Spleen (tissue), 13 donors: ENCODE measurements at places on chromosomes 5 and 9.

- no peak for DNase-seq
Observed at GRCh38 chr9:124621371-124622328, 114.5 kb upstream of the NR5A1 start.

- DNase-seq = peak; percentile 6
Observed at GRCh38 chr9:129310666-129311350, 132.7 kb upstream of the IER5L start.

DNA sequence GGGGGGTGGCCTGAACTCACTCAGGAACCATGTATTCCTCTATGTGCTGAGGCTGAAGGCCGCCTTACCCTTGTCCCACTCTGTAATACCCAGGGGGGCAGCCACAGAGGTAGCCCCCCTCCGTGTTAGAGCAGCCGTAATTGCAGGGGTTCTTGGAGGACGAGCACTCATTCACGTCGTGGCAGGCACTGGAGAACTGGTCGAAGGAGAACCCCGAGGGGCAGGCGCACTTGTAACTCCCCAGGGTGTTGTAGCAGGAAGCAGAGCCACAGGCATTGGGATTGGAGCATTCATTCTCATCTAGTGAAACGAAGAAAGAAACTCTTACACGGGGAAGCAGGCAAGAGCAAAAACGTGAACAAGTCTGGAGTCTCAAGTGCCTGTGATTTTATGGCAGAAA is 179.8 kb downstream of the SLC12A2 start:
- no peak for DNase-seq

- DNase-seq = no peak
Observed at GRCh38 chr5:180777475-180777874, 25.1 kb downstream of the MGAT1 start.

DNA sequence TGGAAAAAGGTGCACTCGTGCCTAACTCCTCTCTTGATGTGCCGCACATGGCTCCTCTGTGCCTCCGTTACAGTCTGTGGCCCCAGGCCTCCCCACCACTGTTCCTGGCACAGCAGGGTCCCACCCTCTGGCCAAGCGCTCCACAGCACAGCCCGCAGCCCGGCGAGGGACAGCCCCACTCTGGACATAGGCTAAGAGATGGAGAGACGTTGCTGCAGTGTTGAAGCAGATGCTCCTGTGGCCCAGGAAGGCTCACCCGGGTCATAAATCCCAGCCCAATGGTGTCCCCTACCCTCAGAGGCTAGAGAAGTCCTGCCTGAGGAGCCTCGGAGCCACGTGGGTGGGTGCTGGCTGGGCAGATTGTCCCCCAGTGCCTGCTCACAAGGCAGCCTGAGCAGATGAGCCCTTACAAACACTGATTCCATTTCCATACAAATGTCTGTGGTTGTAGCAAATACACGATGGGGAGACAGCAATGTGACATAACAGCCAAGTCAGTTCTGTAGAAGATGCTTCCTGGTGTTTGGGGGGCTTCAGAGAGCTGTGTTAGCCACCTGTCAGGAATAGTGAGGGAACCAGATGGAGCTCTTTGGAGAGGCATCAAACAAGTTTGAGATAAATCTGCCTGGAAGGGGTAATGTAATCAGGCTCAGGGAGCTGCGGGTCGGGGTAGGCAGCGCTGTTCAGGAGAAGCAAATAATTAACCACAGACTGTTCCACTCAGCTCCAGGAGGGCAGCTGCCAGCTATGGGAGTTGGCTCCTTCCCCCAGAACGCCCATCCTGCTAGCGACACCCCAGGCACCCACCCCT is 41.7 kb downstream of the C5orf15 start:
- no peak for DNase-seq

DNA sequence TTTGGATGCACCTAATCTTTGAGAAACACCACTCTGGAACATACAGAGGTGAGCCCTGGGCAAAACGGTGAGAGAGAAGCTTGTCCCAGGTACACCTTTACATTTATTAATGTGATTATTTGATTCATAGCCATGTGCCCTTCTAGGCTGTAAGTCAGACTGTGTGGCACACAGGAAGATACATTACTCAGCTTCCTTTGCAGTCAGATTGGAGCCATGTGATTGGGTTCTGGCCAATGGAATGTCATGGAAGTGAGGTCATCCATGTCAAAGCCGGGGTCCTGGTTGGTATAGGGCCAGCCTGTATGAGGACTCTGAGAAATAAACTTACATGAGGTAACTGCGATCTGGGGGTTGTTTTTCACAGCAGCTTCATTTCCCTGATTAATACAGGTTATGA is 106.8 kb upstream of the CD180 start:
- no peak for DNase-seq

DNA sequence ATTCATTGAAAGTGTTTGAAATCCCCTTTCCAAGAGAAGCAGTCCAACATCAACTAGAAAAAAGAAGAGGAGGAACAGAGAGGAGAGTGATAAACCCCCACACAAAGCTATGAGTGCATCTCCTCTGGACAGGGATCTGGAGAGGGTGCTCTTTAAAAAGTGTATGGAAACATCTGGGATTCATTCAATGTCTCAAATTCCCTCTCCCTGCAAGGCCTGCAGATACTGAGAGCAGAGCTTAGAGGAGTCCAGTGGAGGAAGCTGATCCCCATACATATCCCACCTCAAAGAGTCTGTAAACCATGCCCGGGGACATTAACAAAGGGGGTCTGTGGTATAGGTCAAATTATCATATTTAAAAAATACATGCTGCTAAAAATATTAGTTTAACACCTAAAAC is 2.2 kb downstream of the SPOCK1 start:
- no peak for DNase-seq

GRCh38 chr5:102453716-102454115 is 45.1 kb downstream of the SLCO6A1 start:
- no peak for DNase-seq

- no peak for DNase-seq
Observed at GRCh38 chr5:140674211-140674610, 835 bp upstream of the DND1 start.

DNA sequence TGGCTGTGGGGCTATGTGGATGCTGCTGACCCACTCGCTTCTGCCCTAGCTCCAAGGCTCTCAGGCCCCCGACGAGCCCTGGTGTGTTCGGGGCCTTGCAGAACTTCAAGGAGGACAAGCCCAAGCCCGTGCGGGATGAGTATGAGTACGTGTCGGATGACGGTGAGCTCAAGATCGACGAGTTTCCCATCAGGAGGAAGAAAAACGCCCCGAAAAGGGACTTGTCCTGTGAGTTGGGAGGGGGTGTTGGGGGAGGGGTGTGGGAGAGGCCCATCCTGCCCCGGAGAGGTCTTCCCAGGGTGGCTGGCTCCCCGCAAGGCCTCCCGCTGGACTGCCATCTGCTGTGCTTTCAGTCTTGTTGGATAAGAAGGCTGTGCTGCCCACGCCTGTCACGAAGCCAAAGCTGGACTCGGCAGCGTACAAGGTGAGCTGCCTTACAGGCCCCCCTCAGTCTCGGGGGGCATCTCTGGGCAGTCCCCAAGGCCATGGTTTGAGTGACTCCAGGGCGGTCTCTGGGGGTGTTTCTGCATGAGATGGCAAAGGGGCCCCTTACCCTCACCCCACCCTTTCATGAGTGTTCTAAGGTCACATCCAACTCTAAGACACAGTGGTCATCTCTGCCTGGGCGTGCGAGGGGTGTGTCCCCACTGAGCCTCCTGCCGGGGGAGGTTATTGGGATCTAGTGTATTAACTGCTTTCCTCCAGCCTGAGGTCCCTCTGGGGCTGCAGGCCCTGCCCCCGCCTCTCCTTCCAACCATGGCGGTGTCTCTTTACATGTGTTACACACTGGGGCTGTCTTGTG is 89.5 kb downstream of the PHF2 start:
- peak; percentile 71 for DNase-seq

- DNase-seq = no peak
Observed at GRCh38 chr5:69315972-69316371, 16.6 kb downstream of the CCDC125 start.

DNA sequence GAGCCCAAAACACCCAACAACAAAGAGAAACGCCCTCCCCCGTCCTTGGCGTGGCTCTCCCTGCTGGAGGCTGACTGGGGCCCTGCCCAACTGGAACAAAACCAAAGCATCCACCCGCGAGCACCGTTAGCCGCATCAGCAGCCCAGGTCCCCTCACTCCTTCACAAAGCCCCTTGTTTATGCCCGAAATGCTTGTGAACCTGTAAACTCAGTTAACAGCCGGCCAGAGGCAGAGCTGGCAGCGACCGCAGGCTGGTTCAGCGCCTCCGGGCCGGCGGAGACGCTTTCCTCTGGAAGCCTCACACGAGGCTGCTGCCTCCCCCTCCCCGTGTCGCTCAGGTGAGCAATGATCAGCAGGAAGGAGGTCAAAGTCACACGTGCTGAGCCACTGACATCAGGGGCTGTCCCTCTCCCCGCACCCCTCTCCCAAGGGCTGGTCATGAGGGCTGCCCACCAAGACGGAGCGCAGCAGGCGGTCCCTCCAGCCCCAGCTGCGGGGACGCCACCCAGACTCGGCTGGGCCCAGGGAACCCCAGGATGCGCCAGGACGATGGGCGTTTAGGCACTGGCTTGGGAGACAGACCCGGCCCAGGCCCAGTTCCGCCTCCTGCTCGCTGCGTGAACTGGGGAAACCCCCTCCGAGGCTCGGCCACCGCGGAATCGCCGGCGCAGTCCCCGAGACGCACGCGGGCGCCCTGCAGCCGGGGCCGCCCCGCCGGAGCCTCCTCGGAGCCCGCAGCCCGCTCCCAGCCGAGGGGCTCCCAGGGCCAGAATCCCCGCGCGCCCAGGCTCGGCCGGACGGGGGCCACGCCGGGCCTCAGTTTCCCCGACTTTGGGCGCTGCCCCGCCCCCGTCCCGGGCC is 563 bp downstream of the SNAPC4 start:
- peak; percentile 87 for DNase-seq

DNA sequence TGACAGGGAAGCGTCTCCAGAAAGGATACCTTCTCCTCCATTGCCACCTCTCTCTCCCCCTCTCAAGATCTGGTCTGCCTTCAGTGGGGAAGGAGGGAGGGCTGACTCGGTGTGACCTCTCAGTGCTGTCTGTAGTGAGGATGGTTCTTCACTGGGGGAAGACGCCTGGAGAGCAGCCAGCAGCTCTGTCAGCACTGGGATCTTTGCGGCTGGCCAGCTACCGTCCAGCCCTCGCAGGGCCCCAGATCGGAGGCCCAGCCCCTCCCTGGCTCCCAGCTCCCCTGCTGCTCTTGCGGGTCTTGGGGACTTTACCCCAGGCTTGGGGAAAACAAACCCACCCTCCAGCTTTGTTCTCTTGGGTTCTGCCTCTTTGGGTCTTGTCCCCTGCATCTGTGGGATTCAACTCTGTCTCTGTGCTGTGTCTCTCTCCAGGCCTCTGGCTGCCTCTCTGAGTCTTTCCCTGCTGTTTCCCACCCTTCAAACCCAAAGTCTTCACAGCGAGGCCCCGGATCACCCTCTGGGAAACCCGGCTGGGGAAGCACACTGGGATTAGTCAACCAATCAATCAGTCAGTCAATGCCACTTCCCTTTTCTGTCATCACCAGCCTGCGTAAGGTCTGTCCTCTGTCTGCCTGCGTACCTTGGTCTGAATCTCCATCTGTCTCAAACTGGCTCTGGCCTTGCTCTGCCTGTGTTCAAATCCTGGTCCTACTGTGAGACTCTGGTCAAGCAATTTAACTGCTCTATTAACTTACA is 23.0 kb downstream of the FGF18 start:
- DNase-seq = no peak

GRCh38 chr5:162593881-162594280 is 526.3 kb downstream of the GABRG2 start:
- DNase-seq = no peak

DNA sequence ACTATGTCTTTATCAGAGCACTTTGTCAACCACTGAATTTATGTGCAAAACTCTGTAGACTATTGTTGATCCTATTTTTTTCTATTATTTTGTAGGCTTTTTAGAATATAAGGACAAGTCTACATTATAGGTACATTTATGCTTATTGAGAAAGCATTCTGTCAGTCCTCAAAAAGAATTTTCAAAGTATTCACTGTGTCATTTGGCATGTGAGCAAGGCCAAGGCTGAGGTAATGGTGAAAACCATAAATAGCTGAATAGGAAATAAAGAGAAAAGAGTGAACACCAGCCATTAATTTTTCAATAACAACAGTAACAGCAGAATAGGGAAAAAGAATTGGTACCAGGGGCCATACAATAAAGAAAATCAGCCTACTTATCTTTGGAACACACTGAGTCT is 21.0 kb downstream of the SKIC3 start:
- DNase-seq = no peak

- no peak for DNase-seq
Observed at GRCh38 chr5:165722401-165722800, 2217.0 kb downstream of the MAT2B start.

- DNase-seq = no peak
Observed at GRCh38 chr5:56475689-56476486, 242.8 kb upstream of the ANKRD55 start.

DNA sequence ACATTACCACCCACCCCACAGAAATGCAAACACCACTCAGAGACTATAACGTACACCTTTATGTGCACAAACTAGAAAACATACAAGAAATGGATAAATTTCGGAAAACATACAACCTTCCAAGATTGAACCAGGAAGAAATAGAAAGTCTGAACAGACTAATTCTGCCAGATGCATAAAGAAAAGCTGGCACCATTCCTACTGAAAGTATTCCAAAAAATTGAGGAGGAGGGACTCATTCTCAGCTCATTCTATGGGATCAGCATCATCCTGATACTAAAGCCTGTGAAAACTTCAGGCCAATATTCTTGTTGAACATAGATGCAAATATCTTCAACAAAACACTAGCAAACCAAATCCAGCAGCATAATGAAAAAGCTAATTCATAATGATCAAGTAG is 115.1 kb upstream of the CD180 start:
- no peak for DNase-seq

DNA sequence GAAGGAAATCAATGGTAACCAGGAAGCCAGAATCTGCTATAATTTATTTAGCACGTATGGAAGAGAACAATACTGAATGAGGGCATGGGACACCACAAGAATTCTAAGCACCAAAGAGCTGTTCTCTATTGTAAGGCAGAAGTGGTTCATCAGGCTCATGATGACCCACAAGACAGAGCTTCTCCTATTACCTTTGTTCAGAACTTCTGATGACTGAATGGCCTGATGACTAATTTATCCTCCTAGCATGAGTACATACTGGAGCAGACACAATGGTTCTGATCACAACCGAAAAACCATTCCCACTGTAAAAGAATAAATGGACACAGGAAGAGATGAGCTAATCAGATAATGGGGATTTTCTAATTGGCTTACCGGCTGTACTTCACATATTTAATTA is 329.8 kb upstream of the PDE4D start:
- DNase-seq = no peak

DNA sequence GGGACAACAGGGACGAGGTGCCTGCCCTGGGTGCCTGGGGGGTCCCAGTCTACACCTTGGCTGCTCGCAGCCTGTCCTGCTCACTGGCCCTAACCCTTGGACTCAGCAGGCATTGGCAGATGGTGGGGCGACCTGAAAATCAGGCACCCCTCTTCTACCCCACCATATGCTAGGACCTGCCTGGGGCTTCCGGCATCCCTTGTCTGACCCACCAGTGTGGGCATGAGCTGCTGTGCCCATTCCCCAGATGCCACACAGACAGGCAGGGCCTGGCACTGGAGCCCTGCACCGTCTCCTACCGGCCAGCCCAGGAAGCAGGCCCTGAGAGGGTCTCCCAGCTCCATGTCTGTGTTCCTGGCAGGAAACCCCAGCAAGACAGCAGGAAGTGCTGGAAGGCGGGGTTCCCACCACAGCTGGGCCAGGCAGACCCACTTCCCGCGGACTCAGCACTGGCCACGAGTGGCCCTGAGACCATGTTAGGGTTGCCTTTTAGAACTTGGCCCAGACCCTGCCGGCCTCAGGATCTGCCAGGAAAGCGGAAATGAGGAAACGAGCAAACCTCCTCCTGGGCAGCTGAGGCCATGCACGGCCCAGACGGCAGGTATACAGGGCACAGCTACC is 3.1 kb downstream of the NINJ1 start:
- DNase-seq = peak; percentile 89

- DNase-seq = no peak
Observed at GRCh38 chr9:115540091-115540490, 422.1 kb upstream of the TNC start.
